B cell (primary cell): ENCODE measurements at places on chromosomes 6 and 20.

GRCh38 chr20:21203088-21203656 is 77.3 kb downstream of the KIZ start:
- no peak for DNase-seq

DNA sequence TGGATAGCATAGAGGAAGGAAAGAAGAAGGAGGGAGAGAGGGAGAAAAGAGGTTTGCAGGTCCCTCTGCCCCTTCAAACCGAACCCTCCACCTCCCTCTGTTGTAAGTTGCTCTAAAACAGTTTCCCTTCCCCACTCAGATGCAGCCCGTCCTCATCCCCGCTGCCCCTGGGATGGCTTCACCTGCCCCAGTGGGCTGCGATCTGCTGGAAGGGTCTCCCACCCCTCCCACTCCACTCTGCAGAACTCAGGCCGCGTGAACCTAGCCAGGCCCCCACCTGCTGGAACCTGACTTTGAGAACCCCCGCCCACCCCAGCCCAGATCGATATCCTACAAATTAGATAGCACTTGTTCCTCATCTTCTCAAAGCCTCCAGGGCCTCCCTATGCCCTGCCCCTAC is 190.8 kb downstream of the DLL1 start:
- DNase-seq, result no peak

GRCh38 chr6:153162172-153162571 is 31.1 kb upstream of the RGS17 start:
- no peak for DNase-seq

DNA sequence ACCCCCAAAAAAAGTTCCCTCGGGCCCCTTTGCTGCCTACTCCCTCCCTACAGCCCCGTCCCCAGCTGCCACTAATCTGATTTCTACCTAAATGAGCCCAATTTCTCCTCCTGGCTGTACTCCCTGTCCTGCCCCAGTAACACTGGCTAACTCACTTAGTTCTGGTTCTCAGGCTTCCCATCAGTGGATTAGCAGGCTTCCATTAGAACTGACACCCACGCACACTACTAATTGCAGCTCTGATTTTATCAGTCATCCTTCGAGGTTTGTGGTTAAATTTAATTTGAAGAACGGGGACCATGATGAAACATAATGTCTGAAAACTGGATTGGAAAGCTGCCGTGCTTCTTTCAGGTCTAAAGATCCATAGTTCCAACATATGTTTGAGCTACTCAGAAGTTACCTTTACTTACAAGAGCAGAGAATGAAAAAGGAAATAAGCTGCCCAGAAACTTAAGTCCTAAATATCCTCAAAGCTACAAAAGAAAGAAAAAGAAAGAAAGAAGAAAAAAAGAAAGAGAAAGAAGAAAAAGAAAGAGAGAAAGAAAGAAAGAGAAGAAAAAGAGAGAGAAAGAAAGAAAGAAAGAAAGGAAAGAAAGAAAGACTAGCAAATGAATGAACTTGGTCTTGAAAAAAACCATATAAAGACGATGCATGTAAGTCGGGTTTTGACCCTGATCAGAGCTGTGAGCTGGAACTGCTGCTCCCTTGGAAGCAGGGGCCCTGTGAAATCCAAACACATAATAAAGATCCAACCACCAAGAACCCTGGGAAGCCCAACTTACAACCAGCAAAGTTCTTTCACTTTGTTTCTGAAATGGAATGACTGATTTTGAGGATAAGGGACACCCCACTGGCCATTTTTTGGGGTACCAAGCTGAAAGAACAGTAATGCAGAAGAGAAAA is 51.7 kb downstream of the CNKSR3 start:
- DNase-seq, result no peak

GRCh38 chr6:20769631-20770030 is 235.4 kb downstream of the CDKAL1 start:
- no peak for DNase-seq

DNA sequence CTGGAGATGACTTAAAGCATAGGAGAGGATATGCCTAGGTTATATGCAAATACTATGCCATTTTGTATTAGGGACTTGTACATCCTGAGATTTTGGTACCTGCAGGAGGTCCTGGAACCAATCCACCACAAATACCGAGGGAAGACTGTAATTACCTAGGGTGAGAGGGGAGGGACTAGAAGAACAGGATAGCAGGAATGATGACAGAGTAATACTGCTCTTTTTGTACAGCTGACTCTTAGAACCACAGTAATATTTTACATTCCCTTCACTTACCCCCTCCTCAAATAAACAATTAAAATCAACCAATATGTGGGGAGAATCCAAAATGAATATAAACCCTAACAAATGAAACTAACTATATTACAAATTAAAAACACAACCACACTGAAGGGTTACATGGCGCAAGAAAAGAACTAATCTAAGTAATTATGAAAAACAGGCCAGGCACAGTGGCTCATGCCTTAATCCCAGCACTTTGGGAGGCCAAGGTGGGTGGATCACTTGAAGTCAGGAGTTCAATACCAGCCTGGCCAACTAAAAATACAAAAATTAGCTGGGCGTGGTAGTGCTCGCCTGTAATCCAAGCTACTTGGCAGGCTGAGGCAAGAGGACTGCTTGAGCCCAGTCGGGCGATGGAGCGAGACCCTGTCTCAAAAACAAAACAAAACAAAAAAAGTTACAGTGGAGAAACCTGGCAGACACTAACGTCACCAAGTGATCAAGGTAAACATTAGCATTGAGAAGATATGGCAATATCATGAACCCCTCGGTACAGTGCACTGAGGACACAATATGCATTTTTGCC is 37.1 kb downstream of the MAP1LC3A start:
- no peak for DNase-seq

- DNase-seq, result no peak
Observed at GRCh38 chr6:1993042-1993441, 252.4 kb downstream of the GMDS start.

DNA sequence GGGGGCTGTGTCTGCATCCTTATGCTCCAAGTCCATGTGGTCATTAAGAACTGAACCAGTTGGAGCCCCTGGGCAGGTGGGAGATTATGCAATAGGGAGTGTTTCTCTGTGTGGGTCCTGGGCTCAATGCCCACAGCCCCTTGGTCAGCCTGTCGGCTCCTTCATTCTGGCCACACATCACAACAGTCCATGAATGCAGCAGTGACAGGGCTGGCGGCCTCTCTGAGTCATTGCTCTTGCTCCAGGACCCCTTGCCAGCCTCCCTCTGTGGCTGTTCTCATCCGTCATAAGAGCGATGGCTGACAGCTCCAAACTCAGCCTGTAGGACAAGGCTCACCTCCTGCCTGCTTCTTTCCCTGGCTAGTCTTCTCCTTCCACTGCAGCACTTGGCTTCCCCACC is 609.5 kb upstream of the CDH4 start:
- no peak for DNase-seq

DNA sequence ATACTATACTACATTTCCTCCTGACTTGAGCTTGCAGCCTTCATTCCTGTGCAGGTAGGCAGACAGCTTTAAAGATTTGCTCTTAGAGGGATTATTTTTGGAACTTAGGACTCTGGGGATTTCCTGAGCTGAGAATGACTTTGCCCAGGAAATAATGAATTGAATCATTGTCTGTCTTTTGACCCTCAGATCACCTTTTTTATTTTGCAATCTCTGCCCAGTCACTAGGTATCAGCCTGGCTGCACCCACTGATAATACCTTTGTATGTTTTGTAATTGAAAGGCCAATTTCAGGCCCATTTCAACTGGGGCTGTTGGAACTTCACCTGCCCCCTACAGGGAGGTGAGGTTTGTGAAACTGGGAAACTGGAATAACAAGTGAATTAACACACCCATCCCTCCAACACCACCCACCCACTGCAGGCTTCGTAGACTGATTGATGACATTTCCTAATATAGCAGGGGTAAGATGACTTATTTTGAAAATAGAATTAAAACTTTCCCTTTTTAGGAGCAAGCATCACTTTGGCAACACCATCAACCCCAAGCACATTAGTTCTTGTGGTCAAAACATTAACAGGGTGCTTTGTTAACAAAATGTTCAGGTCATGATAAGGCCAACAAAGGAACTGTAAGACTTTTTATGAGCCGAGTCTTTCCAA is 157.1 kb upstream of the CENPW start:
- DNase-seq, result no peak

DNA sequence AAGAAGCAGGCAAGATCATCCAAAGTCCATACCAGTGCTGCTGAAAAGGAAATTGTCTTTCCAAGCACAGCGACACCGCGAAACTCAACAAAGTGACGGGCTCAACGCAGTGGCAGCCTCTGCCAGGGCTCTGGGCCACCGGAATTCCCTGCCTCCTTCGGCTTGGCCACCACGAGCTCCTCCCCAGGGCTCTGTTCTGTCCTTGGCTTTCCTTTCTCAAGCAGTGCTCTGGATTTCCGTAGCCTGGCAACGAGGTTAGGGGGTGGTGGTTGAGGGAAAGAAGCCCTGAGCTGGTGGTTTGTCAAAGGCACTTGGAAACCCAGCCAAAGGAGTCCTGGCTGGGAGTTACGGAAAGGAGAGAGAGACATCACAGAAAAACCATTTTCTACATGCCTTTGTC is 31.2 kb downstream of the PRR18 start:
- DNase-seq, result no peak

DNA sequence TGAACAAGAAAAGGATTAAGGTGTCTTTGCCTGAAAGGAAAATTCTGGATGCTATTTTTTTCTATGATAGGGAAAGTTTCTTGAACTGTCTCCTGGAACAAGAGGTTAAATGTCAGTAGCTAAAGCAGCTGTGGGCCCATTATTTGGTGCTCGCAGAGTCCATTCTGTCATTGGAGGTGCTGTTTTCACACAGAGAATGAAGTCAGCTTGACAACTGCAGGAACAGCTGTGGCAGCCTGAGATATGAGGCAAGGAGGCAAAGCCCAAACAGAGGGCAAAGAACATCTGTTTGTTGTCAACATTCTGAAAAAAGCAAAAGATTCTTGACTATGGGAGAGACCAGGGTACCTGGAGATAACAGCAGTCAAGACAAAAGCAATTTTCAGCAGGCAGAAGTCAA is 548.2 kb downstream of the KIF16B start:
- no peak for DNase-seq

DNA sequence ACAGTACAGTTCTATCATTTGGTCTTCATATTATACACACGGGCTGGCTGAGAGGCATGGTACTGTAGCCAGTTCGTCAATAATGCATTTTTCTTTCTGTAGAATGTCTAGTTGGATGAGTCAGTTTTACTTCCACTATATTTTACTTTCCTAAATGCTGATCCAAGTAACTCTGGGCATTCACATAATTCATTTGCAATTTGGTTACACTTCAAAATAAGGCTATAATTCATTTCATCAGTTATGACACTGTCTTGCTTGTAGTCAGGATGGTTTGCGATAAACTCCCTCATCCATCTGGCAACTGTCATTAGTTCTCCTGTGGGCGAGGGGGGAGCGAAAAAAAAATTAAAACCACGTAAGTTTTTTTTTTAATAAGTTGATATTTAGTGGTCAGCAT is 46.3 kb downstream of the GCLC start:
- DNase-seq, result no peak

DNA sequence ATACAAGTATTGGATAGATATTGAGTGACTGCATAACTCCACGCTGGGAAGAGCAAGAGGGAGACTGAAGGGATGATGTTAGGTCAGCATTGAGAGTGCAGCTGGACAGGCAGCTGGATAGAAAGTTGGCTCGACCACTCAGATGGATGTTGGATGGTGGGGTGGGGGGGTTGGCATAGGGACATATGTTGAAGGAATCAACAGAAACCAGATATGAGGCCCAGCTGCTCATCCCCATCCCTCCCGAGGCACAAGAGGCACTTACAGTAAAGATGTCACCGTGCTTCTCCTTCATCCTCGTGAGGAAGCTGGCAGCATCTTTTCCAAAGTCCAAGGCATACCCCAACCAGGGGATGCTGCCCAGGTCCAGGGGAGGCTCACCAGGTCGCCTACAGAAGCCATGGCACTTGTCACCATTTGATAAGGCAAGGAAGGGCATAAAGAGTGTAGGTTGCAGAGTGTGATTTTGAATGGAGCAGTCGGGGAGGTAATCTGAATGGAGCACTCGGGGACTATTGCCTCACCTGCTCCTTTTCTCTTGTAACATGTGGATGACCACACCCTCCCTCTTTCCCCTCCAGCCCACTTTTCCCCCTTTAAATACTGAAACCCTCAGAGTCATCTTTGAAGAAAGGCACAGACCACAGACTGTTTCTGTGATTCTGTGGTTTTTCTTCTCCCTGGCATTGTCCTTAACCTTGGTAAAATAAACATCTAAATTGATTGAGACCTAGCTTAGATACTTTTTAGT is 18.0 kb downstream of the PTGIS start:
- DNase-seq, result no peak

- DNase-seq, result peak; percentile 54
Observed at GRCh38 chr6:25007269-25007699, 71.5 kb upstream of the RIPOR2 start.
